Vagina (tissue), 2 donors: ENCODE measurements at places on chromosomes 3 and 15. TPM values are rescaled to one million over a fixed set of nuclear protein-coding genes. Genes with fewer than 3 reads are reported as not detected.

DNA sequence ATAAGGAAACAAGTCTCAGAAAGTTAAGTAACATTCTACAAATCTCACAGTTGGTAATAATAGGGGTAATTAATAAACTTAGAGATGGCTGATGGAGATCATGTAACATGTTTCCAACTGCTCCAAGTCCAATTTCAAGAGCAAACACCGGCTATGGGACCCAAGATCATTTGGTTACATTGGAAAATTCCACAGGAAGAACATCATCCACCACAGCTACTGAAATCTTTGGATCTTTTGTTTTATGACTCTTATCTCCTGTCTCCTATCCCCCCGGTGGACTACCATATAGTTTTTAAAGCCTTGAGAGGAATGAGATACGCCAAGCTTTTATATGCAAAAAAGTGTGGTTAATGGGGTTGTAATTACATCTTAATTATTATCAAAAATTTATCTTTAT lies 216.1 kb downstream of the WNT5A start:
- DNase-seq: no peak

DNA sequence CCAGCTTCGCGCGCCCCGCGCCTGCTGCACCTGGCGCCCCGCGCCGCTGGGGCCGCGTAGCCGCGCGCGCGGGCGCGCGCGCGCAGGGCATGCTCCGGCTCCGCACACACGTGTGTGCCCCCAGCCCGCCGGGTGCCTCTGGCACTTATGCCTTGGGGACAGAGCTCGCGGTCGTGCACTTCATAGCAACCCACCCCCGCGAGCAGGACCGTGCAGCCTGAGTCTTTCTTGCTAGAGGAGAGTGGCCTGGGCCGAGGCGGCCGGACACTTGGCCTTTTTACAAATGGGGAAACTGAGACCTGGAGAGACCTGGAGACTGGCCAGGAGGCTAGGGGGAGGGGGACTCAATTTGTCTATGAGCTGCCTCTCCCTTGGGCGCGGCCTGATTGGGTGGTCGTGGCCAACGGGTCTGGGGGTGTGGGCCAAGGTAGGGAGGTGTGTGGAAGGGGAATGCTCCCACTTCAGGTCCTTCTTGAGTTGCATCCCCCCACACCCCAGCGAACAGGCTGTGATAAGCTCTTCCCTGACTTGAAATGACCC lies 562 bp downstream of the NBEAL2 start:
- DNase-seq: no peak

SLC15A2 gene
- 0.49 TPM for total RNA-seq

DNA sequence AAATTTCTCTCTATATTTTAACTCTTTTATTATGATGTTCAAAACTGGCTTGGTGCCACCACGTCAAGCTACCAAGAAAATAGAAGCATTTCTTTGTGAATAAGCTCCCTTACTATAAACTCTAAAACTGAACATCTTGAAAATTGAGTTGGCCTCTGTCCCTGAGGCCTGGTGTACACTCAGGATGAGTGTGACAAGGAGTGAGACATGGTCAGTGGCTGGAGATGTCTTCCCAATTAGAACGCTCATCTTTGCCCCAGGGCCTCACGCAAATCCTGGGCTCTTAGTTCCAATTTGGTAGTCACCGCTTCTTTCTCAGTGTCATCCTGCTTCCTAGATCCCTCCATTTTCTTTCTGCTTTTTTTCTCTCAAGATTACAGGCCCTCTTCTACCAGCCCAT lies 26.2 kb downstream of the SLC2A2 start:
- no peak for DNase-seq

ATRIP gene
- 13.8 TPM for total RNA-seq

IGSF10 gene
- 0.49 TPM for total RNA-seq

ERC2 gene
- total RNA-seq: 1.2 TPM

DNA sequence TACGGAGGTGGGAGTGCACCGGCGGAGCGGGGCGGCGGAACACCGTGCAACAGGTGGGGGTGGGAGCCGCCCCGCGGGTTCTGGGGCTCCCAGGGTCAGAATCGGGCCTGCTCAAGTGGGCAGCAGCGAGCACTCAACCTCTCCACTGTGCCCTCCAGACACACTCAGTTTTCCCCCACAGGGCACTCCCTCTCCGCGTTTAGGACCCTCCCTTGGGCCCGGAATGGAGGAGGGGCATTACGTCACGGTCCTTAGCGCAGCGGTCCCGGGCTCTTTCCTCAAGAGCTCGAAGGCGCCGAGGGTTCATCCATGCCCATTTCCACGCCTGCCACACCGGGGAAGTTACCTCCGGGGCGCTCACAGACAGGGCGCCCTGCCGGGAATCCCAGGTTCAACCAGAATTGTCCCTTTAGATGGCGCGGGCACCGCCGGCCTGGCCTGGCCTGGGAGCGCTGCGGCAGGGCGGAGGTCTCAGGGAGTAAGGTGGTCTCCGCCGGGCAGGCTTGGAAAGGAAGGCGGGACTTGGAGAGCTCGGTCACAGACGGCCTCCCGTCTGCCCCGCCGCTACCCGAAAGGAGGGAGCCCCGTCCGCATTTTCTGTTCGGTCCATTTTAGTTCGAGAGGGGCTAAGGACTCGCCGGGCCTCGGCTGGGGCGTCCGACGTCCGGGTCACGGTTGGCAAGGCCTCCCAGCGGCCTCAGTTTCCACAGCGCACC lies 5.1 kb downstream of the RNU6-1 start:
- DNase-seq: no peak

DNA sequence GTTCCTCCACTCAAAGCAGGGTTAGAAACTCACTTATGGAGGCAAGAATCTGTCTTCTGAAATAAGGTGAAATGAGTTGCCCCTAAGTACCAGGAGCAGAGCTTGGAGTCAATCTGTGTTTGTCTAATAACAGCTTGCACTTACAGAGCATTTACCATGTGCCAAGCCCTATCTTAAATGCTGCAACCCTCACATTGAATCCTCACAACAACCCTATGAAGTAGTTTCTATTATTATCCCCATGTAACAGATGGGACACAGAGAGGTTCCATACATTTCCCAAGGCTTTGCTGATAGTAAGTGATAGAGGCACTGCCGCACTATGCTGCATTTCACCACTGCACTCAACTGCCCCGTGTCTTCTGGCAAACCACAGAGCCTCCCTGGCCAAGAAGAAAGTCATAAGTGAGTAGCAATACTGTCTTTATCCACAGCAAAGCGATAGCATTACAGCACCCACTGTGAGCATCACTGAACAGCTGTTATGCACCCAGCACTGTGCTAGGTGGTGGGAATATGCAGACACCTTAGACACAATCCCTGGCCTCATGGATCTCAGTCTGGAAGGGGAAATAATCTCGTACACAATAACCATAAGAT lies 141.5 kb downstream of the SSR3 start:
- DNase-seq: no peak

GATM gene
- 50.1 TPM for total RNA-seq

DNA sequence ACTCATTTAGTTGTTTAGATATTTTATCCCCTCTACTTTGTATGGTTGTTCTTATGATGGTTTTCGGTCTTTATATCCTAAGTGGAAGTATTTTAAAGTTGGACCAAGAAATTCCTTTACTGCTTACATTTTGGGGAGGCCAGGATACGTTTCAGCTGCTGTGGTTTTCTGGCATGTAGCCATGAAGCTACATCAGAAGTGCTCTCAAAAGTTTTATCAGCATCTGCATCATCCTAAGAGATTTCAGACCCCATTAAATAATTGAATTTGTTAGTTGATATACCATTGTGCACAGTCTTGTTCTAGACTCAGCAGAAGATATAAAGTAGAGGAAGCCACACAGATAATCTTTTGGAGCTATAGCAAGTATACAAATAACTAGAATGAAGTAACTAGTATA lies 50.1 kb upstream of the SKOR1 start:
- DNase-seq: no peak

TBC1D23 gene
- 56.5 TPM for total RNA-seq

SPTSSB gene
- 2.9 TPM for total RNA-seq

ABHD6 gene
- 18.9 TPM for total RNA-seq

- DNase-seq: no peak
Measured at GRCh38 chr3:24161841-24162240, 216.8 kb downstream of the NR1D2 start.

- DNase-seq: no peak
Measured at GRCh38 chr3:184148076-184148475, 7.1 kb upstream of the DVL3 start.

DNA sequence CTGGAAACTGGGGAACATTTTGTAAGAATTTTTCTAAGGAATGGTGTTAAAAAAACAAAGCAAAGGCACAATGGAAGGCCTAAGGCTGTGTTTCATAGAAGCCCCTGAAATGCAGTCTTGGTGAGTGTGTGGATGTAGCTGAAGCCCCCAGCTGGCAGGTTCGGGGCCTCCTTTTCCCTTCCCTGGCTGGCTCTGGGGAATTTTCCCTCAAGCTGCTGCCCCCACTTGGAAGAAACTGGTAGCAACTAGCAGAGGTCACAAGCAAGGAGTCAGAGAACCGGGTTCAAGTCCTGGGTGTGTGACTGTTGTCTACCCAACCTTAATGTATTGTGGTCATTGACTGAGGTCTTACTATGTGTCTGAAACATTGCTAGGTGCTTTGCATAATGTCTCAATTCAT lies 85.3 kb upstream of the MYZAP start:
- DNase-seq: no peak

SNX4 gene
- total RNA-seq: 27.5 TPM

DNA sequence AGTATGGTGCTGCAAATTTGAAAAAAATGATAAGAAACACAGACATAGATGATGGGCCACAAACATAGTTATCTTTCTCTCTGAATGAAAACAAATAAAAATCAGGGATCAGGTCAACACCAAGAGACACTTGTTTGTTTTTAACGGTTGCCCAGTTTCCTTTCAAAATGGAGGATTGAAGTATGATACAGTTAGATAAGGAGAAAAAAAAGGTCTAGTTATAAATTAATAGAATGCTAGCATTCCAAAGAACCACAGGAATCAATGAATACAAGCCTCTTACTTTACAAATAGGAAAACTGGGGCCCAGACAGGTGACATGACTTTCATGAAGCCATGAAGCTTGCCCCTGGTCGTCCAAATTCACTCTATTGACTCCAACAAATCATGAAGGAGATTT lies 305.1 kb downstream of the ZNF621 start:
- no peak for DNase-seq

GOLGA6B gene
- total RNA-seq: not detected

- no peak for DNase-seq
Measured at GRCh38 chr3:128383316-128384235, 83.1 kb downstream of the DNAJB8 start.

DNA sequence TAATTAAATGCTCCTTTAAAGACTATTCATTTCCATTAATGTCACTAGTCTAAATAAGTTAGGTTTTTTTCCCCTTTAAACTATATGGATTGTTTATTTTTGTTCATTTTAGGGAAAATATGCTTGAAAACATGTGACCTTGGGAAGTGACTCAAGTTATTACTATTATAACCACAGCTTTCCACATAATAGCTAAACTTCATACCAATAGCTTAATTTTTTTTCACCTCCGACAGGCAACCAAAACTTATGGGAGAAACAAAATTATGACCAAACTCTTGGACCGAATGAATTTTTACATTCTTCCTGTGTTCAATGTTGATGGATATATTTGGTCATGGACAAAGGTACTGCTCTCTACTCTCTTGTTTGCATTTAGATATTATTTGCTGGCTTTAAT lies 16.2 kb downstream of the CPA3 start:
- DNase-seq: no peak

DNA sequence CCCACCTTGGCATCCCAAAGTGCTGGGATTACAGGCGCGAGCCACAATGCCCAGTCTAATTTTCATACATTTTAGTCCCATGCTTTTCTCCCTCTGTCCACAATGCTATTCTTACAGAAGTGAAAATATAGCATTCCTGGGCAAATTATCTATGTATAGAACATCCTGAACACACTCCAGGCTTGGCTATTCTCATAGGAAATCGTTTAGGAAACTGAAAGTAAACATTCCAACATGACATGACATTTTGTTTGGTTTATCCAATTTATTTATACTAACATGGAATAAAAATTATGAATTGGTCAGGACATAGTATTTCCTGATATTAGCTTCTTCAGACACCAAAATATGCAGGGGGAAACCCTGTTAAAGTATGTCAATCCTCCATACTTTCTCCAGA lies 52.6 kb downstream of the SYNM start:
- DNase-seq: no peak

DNA sequence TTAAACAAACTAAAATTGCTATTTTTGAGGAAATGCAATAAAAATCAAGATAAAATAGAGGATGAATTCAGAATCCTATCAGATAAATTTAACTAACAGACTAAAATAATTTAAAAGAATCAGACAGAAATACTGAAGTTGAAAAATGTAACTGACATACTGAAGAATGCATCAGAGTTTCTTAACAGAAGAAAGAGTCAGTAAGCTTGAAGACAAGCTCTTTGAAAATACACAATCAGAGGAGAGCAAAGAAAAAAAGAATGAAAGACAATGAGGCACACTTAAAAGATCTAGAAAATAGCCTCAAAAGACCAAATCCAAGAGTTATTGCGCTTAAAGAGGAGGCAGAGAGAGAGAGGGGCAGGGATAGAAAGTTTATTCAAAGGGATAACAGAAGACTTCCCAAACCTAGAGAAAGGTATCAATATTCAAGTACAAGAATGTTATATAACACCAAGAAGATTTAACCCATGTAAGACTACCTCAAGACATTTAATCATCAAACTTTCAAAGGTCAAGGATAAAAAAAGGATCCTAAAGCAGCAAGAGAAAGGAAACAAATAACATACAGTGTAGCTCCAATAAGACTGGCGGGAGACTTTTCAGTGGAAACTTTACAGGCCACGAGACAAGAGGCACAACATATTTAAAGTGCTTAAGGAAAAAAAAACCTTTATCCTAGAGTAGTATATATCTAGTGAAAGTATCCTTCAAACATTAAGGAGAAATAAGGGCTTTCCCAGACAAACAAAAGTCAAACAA lies 24.7 kb downstream of the PEAK1 start:
- no peak for DNase-seq

DNA sequence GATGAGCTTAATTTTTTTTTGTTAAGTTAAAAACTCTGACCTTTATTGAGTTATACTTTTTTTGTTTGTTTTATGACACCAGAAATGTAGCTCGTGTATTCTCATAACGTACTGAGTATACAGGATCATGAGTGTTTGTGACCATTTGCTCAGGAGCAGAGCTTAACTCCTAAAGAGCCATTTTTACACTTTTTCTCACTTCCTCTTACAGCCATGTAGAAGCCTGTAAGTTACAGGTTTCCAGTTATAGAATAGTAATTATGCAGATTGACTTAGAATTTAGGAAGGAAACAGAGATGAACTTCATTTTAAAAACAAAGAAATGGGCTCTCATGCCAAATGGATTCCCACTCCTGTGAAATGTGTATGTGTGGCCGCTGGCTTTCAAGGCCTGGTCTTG lies 151.7 kb downstream of the MCTP2 start:
- DNase-seq: no peak

- no peak for DNase-seq
Measured at GRCh38 chr3:11282250-11283138, 10.3 kb downstream of the ATG7 start.

DNA sequence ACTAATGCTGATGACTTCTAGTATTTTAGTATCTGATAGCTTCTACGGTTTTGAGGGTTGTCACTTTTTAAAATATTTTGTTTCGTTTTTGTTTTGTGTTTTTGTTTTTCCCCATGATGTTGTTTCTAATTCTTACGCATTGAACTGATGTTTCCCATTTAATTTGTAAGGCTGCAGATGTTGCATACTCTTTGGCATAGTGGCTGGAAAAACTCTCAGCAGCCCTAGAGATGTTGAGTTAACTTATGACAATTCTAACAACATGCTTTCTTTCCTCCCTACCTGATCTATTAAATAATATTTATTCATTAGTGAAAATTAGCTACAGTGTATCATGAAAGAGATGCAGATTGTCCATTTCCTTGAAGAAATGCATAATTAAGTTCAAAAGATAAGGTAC lies 559.3 kb upstream of the GRM7 start:
- no peak for DNase-seq

RASGRP1 gene
- 8.8 TPM for total RNA-seq

SYNPR gene
- total RNA-seq: not detected

MOBP gene
- total RNA-seq: not detected
